Stimulated activated CD4-positive, alpha-beta T cell treated with anti-CD3 and anti-CD28 coated beads, Interleukin-4, amount 100 ng/mL, for 4 hours (primary cell): ENCODE measurements at places on chromosomes 1 and 21.

GRCh38 chr1:244628789-244629188 lies 24.1 kb upstream of the DESI2 start:
- no peak for DNase-seq

DNA sequence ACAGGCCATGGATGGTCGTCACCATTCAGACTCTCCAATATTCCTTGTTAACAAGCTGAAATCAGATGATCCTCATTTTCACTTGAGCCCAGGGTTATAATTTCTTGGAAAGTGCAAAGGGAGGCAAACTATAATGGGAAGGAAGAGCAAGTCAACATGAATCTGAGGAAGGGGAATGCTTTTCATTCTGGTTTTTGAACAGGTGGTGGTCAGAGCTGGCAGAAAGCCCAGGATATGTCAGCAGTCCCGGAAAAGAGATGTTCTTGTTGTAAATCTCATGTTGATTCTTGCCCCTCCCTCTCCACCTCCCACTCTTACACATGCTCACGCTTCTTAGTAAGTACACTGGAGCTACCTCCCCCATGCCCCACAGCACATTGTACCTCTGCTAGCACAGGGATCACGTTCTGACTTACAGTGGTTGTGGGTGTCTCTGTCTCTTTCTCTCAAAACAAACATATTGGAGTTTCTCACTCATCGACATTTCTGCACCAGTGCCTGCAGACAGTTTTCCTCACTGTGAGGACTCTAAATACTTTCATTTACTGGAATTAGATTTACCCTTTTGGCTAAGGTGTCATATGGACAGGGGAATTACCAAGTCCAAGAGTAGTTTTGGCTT lies 77.6 kb downstream of the XCL2 start:
- DNase-seq: peak; percentile 4

GRCh38 chr1:5620997-5621396 lies 371.2 kb downstream of the NPHP4 start:
- DNase-seq: no peak

DNA sequence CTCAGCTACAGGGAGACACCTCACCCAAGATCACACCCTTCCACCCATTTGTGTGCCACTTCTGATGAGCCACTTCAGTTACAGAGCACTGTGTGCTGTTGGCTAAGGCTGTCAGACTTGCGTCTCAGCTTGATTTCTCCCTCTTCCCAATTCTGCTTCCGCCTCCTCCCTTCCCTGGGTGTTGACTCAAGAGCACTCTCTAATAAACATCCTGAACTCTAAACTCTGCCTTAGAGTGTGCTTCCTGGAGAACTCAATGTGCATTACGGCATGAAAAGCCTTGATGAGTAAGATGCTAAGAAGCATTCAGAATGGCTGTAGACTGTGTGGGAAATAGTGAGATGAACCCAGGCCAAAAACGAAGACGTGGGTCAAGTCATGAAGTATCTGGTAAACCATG lies 54.9 kb upstream of the S1PR1 start:
- DNase-seq: no peak

- DNase-seq: no peak
Measured at GRCh38 chr21:20419772-20420171, 578.4 kb upstream of the NCAM2 start.

DNA sequence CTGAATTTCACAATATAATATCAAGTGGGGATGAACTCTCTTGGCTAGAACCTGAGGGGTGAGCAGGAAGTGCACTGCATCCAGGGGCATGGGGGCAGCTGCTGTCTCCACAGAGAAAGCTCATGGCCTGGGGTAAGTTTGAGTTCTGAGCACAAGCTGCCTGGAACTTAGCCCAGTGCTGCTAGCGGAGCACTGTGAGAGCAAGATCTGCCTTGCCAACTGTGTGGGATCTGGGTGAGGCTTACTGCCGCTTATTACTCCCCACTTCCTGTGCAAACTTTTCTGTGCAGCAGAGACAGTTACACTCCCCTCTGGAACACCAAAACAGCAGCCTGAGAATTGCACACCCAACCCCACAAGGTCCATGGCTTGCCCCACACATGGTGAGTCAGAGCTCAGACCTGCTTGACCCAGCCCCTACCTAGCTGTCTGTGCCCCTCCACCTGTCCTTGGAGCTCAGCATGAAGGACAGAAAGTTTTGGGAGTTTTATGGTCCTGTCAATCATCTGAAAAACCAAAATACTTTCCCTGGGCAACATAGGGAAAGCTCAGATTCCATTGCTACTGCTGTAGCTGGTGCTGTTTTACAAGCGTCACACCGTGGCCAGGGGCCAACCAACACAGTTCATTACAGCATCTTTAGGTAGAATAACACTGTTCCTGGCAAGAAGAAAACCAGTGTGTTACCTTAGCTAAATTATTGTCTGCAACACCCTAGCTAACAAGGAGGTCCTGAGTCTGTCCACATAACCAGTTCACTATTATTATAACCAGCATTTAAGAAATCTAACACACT lies 762.1 kb upstream of the NEGR1 start:
- no peak for DNase-seq

- no peak for DNase-seq
Measured at GRCh38 chr1:228811712-228812305, 76.5 kb downstream of the RHOU start.

GRCh38 chr1:19712928-19713327 lies 48.3 kb downstream of the HTR6 start:
- DNase-seq: no peak

- no peak for DNase-seq
Measured at GRCh38 chr1:236307435-236307834, 25.7 kb upstream of the ERO1B start.

DNA sequence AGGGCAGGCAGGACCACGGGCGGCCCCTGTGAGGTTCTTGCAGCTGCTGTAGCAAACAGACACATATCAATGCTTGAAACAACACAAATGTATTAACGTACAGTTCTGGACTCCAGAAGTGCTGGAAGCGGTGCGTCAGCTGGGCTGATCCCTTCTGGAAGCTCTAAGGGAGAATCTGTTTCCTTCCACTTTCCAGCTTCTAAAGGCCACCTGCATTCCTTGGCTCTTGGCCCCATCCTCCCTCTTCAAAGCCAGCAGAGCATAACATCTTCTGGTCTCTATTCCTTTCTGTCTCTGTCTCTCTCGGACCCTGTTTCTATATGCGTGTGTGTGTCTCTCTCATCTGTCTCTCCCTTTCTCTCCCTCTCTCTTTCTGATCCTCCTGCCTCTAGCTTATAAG lies 102.3 kb downstream of the SPSB1 start:
- DNase-seq: no peak

DNA sequence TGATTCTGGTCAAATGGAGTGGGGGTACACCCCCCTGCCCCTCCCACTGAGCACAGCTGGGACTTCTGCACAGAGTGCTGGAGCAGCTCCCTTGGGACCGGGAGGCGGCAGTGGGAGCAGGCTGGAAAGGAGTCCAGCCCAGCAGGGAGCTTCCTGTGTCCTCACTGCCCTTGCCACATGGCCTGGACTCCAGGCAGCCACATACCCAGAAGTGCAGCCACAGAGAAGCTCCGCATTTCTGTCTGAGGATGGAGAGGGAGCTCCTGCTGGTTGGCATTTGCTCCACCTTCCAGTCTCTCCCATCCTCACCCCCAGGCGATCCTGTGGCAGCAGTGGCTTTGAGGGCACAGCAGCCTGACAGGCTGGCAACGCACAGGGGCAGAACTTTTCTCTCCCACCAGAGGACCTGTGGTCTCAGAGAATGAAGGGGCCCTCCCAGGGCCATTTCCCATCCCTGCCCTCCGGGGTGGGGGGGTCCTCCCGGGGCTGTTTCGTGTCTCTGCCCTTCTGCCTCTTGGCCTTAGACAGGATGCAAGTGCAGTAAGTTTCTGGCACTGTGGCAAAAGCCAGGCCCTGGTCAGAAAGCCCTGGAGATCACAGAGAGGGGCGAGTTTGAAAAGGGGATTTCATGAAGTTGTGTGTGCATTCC lies 103.6 kb upstream of the COL6A1 start:
- DNase-seq: no peak

GRCh38 chr21:17930093-17930492 lies 110.9 kb upstream of the C21orf91 start:
- DNase-seq: no peak

GRCh38 chr1:235720544-235720943 lies 71.0 kb upstream of the GNG4 start:
- no peak for DNase-seq

GRCh38 chr21:33441489-33442477 lies 38.0 kb downstream of the TMEM50B start:
- DNase-seq: no peak
